ENCODE measurements at places on chromosomes 12 and 14.

- DNase-seq = no peak
Measured at GRCh38 chr14:83733670-83734069, 1796.3 kb upstream of the FLRT2 start.

- peak; percentile 8 for DNase-seq
Measured at GRCh38 chr14:39085933-39086332, 17.1 kb downstream of the SEC23A start.

GRCh38 chr12:42325326-42325652 is 605 bp downstream of the ZCRB1 start:
- DNase-seq = no peak

- DNase-seq = no peak
Measured at GRCh38 chr12:121253638-121254335, 42.7 kb downstream of the CAMKK2 start.

GRCh38 chr14:42222924-42223471 is 616.3 kb downstream of the LRFN5 start:
- peak; percentile 60 for DNase-seq

GRCh38 chr12:40569626-40570179 is 122.5 kb upstream of the CNTN1 start:
- DNase-seq = peak; percentile 1

DNA sequence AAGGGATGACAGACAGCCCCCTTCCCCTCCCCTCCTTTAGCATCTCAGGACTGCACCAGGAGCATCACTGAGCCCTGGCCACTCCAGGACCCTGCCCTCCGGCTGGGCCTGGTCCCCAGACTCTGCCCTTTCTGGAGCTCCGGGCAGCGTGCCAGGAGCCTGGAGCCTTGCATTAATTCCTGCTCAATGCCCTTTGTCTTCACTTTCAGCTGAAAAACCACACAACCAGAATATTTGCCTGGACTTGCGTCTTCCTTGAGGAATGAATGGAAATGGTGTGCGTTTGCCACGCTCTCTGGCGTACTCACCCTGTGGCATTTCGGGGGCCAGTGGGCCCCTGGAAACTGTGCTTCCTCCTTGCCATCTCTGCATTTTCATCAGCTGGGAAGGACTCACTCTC is 8.5 kb upstream of the RFLNA start:
- peak; percentile 14 for DNase-seq

DNA sequence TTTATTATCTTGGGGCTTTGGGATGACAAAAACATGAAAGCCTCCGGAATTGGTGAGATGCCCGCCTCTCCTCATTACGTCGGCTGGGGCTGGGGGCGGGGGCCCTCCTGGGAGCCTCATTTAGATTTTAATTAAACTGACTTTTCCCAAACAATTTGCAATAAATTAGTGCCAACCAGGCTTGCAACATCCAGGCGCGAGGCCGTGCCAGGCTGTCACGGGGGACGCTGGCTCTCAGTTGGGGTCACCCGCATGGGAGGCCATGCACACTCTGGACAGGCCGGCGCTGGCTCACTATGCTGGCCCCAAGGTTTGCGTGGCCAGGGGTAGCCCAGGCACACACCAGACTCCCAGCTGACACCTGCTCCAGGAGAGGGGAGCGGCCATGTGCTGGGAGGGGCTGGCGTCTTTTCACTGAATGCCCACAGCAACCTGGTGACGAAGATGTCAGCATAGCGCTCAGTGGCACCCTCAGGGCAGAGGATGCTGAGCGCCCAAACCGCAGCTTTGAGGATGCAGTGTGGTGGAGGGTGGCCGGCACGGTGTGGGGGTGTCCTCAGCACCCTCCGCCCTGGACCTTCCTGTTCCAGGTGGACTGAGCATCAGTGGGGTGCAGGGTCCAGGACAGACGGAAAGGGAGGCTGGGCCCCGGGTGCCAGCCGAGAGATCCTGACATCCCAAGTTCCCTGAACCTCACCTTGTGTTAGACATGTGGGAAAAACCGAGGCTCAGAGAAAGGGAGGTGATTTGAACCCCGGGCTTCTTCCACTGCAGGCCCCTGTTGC is 190.8 kb upstream of the C14orf180 start:
- no peak for DNase-seq

GRCh38 chr12:108972358-108972757 is 48.5 kb downstream of the SVOP start:
- DNase-seq = no peak

DNA sequence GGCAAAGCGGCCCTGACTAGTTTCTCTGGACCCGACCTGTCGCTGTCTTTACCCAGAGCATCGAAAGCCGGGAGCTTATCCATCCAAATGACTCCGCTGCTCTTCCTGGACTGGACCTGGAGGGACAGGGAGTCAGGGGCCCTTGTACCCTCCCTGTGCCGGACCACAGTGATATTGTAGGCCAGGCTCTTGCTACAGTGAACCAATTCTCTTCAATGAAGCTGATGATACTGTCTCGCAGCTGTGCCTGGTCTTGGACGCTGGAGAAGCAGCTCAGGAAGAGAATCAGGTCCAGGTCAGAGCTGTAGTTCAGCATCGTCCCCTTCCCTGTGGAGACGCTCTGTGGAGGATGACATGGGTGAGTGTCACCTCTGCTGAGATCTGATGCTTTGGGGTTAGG is 14.7 kb upstream of the OASL start:
- no peak for DNase-seq

GRCh38 chr14:100443603-100444002 is 120.5 kb downstream of the SLC25A47 start:
- DNase-seq = no peak

GRCh38 chr12:125892276-125892675 is 827.0 kb downstream of the AACS start:
- DNase-seq = no peak

GRCh38 chr14:25933731-25934130 is 664.1 kb downstream of the NOVA1 start:
- DNase-seq = no peak

DNA sequence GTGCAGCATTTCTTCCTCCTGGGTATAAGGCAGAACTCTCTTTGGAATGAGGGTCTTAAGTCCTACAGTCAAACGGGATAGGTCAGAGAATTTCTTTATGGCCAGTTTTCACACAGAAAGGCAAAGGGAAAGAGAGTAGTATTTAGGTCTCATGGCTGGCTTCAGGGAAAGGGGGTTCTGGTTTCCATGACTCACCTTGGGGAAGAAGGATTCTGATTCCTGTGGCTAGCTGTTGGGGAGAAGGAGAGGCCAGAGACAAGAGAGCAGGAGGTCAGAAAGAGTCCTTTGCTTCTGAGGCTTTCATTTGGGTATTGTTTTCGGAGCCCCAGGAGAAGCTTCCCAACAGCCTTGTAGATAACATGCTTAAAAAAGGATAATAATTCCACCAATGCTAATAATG is 332.5 kb downstream of the NPAS3 start:
- DNase-seq = no peak

DNA sequence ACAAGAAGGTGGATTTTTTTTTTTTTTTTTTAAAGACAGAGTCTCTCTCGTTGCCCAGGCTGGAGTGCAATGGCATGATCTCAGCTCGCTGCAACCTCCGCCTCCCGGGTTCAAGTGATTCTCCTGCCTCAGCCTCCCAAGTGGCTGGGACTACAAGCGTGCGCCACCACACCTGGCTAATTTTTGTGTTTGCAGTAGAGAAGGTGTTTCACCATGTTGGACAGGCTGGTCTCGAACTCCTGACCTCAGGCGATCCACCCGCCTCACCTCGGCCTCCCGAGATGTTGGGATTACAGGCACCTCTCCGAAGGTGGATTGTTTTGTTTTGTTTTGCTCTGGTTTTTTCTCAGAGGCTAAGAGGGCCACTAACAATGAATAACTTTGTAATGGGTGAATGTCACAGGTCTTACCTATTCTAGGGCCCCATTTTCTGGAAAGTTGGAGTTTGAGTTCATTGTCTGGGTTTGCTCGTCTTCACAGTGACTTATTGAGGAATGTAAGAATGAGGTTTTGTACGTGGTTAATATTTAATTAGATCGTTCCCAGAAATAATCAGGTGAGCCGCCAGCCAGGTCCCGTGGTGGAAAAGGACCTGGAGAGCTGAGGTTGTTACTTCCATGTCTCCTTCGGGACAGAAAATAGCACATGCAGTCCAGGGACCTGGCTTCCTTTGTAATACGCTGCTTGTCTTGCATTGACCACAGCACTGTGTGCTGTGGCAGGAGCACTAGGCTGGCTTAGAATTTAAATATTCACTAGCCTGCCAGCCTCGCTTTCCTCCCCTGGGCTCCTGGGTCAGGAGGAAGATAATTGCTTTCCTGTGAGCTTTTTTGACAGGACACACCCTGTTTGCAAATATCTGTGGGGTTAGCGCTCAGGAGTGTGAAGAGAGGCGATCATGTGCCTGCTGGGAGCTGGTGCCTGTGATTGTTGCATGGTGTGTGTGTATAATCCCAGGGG is 2.3 kb downstream of the HIP1R start:
- DNase-seq = no peak

DNA sequence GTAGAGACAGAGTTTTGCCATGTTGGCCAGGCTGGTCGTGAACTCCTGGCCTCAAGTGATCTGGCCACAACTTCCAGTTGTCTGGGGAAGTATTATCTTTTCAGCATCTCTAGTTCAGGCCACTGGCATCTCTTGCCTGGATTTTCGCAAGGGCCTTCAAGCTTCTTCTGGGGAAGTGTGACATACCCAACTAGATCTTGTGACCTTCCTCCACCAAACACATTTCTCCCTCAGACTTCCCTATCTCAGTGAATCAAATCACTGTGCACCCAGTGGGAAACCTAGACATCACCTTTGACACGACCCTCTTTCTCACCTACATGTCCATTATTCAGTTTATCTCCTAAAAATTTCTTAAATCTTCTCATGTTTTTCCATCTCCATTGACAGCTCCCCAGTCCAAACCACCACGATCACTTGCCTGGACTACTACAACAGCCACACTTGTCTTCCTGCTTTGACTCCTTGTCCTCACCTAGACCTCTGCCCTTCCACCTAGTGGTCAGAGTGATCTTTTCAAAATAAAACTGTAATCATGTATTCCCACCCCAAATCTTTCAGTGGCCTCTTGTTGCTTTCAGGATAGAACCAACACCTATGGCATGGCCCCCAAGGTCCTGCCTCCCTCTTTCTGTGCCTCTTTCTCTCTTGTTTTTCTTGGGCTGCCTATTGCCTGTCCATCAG is 3.3 kb downstream of the EEF1AKMT3 start:
- DNase-seq = no peak

- DNase-seq = peak; percentile 80
Measured at GRCh38 chr12:81668475-81668874, 90.7 kb downstream of the PPFIA2 start.

- no peak for DNase-seq
Measured at GRCh38 chr12:1620092-1620491, 8.9 kb upstream of the WNT5B start.

DNA sequence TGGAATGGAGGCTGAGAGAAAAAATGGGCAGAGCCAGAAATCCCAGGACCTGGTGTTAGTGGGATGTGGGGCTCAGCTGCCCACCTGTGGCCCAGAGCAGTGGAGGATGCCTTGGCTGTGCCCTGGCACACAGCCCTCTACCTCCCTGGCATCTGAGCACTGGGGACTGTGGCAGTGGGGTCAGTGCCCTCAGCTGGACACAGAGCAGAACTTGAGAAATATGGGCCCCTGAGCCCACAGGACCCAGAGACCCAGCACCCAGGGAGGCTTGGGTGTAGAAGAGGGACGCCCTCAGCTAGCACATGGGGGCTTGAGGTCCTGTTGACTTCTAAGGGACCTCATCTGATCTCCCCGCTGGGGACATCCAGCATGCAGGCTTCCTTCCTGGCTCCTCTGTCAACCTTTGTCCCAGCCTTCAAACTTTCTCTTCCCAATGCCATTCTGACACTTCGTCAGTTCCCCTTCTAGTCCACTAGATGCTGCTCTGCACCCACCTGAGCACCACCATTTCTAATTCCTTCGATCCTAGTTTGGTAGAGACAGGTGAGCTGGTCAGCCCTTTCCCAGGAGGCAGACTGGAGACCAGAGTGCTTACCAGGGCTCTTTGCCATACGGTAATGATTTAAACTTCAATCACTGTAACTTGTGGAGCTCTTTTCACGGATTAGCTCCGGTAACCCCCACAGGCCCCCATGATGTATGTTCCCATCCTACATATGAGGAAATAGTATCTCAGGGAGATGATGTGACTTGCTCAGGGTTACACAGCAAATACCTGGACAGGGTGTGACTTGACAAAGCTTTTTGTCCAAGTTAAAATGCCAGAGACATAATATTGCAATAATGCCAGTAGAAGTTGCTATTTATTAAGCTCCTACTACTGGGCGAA is 143.7 kb downstream of the ASCL4 start:
- DNase-seq = peak; percentile 38

- DNase-seq = no peak
Measured at GRCh38 chr12:7064516-7064915, 4.0 kb downstream of the C1S start.

DNA sequence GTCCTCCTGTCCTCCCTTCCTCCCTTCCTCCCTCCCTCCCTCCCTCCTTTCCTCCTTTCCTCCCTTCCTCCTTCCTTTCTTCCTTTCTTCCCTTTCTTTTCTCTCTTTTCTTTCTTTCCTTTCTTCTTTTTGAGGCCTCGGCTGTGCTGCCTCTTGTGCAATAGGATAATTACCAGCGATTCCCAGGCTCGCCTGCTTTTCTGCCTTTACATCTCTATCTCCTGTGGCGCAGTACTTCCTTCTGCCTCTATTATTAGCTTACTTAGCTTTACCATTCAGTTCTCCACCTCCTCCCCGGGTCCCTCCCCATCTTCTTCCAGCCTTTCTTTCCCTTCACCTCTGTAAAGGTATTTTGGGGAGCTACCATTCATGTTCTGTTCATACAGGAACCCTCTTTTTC is 19.9 kb downstream of the ETV6 start:
- no peak for DNase-seq

DNA sequence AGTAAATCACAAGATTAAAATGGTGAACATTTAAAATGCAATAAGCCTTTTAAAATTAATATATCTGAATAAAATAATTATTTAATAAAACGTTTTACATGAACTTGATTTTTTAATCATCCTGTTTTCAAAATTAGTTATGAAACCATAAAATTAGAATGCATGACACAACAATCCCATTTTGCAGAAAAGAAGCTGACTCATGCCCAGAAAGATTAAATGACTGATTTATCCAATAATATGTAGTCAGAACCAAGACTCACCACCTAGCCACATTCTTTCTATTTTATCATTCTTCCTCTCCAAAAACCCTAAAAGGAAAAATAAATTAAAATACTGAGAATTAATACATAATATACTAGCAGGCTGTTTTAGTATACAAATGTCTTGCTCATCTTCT is 83.0 kb upstream of the LGR5 start:
- DNase-seq = peak; percentile 2

DNA sequence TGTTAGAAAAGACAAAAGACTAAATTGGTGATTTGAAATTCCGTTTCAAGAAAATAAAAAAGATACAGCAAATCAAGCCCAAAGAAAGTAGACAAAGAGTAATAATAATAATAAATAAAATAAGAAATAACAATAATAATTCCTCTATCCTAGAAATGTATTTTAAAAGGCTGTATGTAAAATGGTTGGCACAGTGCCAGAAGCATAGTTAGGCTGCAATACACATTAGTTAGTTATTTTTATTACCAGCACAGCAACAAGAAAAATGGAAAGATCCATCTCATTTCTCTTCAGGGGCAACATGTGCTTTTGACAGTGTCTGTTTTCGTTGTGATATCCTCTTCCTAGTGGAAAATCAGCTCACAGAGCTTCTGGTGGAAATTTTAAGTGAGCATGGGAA is 174.1 kb upstream of the TMTC1 start:
- DNase-seq = peak; percentile 11

- peak; percentile 72 for DNase-seq
Measured at GRCh38 chr12:54383041-54383609, 1.4 kb downstream of the ZNF385A start.
